ENCODE measurements at places on chromosomes 5 and 9.

DNA sequence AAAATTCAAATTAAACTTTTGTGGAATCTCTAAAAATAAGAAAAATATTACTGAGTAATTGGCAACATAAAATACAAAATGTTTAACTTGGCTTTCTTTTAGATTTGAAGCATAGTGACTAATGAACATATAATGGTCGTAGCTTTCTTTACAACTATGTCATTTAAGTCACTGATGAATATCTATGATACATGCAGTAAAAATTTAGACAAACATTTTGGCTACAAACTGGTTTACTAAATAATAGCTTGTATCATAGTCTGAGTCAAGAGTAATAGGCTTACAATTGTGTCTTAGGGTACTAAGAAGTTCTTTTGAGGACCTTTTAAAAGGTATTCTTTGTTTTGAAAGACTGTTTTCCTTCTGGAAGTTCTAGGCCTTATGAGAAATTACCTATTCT, 2.0 kb upstream of the APC start:
- no peak for DNase-seq

DNA sequence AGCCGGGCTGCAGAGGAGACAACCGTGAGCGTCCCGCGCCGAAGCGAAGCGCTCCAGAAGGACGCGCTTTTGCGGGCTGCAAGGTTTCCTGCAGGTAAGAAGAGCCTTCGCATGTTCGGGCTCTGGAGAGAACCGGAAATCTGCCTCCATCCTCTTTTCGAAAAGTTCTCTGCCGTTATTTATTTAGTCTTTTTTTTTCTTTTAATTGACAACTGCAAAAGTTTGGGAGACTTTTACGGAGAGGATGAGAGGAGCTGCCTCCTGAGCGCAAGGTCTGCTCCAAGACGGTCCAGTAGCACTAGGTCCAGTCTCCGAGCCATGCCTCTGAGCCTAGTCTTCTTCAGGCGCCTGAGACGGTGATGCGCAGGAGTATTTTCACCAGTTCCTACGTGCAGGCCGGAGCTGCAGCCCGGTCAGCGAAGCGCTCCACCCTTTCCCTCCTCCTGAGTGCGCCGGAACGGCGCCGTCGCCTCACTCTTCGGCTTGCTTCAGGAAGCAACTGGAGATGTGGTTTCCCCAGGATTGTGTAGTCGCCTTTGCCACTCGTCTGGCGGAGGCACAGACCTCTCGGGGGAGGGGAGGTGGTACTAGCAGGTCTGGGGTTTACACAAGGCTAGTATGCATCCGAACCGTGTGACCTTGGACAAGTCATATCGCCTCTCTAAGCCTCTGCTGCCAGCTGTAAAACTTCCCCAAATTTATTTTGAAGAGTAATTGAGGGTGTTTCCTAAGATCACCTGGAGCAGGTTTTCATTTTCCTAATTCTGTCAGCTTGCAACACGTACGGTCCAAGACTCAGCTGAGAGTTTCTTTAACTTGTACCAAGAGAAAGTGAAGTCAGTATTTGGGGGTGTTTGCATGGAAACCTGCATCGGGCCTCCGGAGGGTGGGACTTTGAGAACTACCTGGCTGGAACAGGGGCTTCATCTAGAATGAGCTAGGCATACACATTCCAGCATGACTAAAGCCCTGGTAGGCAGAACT, 4.5 kb downstream of the POU4F3 start:
- DNase-seq: no peak

DNA sequence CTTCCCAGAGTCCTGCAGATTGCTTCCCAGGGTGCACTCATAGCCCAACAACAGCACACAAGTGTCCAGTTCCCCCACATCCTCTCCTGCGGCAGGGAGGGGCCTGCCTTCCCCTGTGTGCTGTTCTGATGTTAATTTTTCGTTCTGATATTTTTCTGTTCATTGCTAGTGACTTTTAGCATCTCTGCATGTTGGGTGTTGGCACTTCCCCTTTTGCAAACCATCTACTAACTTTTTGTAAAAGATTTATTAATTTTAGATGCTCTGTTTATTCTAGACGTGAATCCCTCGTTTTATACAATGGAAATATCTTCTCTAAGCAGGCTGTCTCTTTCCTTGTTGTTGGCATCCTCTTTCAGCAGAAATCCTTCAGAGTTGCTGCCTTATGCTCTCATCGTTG, 97.3 kb upstream of the DAP start:
- no peak for DNase-seq

- peak; percentile 77 for DNase-seq
These were observed at the start of gene PCDHGB1 for GRCh38 chr5:141349917-141350619. Gene PCDHGB1, plus strand, starts transcription at chr5:141350099. Its CDS starts 162 bp downstream, at chr5:141350261.

DNA sequence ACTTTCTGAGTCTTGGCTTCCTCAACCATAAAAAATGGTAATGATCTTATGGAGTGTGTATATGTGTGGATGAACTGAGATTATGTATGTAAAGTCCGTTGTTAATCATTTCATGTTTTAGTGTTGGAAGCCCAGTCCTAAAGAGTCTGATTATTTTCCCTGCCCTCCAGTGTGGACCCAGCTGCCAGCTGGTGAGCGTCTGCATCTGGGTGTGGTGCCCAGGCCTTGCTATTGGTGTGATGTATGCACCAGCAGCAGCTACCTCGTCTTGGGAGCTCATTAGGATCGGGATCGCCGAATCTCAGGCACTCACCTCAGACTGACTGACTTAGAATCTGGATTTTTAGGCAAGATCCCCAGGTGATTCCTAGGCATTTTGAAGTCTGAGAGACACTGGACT, 63.8 kb downstream of the LRRC70 start:
- no peak for DNase-seq

- peak; percentile 44 for DNase-seq
These were observed 81.9 kb downstream of the EBF1 start for GRCh38 chr5:159017786-159018185.

GRCh38 chr5:88116396-88116795, 152.2 kb downstream of the TMEM161B start:
- DNase-seq: no peak

DNA sequence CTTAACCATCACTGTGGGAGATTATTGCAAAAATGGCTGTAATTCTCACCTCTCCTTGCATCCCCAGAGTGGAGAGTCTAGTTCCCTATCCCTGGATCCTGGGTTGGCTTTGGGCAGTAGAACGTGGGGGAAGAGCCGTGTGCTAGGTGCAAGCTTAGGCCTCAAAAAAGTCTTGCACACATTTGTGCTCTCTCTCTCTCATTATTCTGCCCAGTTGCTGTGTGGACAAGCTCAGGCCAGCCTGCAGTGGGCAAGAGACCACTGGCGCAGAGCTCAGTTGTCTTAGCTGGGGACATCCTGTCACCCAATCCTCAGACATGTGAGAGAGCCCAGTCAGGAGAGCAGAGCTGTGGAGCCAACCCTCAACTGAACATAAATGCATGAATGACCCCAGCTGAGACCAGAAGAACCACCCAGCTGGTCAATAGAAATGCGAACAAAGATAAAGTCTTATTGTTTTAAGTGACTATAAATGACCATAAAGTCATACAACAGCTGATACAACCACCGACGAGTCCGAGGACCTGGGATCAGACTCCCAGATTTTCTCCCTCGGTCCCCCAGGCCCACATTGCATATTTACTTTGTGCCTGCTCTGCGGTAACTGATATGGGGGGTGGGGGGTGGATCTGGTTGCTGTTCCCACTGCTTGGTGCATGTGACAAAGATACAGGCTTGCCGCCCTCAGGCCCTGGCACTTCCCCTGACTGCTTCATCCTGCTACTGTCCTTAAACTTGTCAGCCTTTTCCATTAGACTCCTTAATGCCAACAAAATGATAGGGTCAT, 166.4 kb upstream of the MVB12B start:
- no peak for DNase-seq

DNA sequence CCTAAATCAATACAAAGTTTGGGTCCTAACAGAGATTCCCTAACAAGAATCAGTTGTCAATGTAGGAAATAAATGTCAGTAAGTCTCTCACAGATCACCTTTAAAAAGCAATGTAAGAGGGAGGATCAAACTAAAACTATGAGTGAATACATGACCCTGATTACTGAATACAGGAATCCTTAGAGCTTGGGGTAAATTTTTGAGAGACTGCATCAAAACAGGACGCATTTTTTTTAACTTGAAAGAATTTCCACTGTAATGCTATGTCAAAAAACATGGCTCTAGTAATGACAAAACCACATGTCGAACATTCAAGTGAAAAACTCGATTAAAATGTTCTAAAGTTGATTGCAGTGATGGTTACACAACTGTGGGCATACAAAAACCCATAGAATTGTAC, 21.9 kb downstream of the ZDHHC21 start:
- no peak for DNase-seq

DNA sequence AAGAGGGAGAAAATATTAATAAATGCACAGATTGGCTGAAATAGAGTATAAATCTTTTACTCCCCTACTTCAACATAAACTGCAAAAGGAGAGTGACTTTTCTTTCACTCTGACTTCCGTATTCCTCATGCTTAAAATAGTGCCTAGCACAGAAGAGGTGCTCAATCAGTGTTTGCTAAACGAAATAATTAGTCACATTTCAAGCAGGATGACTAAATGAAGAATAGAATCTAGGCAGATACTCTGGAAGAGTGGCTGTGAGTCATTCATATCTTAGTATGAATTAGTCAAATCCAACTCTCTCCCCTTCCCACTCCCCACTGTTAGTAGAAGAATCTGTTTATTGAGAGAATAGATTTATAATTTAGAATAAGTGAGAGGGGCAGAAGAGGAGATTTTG, 4.8 kb downstream of the CD274 start:
- DNase-seq: no peak

DNA sequence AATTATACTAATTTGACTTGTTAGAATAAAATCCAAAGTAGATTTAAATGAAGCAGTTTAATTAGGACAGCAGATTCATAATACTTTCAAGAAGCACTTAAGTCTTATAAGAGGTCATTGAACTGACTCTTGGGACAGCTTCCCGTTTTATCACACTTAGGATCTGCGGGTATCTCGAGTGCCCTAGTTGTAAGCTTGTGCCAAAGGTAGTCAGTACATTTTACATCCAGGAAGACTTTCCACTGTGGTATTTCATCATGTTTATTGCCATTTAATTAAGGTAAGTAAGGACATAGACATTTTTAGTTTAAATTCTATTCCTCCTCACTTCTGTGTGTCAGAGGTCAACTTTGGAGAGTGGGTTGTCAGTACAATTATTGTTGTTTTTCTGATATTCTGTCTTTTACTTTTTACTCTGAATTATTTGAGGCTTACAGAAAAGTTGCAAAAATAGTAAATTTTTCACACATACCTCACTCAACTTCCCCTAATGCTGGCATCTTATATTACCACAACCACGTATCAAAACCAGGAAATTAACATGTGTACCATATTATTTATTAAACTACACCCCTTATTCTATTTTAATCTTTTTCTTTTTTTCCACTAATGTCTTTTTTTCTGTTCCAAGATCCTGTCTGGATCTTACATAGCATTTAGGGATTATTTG, 7.5 kb upstream of the ZNF367 start:
- no peak for DNase-seq

- DNase-seq: no peak
These were observed 246.6 kb downstream of the SLCO4C1 start for GRCh38 chr5:102049517-102049916.

- DNase-seq: peak; percentile 77
These were observed 16.6 kb upstream of the HEMGN start for GRCh38 chr9:97954550-97954989.

DNA sequence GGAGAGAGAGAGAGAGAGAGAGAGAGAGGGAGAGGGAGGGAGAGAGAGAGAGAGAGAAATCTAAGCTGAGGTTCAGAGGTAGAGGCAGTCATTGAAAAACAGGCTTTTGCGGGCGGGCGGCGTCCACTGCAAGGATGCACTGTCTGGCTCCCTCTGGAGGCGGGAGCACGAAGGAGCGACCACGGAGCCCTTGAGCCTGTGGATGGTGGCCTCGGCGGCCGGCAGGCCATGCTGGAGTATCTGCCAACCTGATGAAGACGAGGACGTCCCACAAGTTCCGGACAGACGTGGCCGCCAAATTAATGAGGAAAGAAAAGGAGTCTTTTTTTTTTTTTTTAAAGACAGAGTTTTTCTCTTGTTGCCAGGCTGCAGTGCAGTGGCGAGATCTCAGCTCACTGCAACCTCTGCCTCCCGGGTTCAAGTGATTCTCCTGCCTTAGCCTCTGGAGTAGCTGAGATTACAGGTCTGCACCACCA, 2.2 kb upstream of the CCDC125 start:
- peak; percentile 91 for DNase-seq

DNA sequence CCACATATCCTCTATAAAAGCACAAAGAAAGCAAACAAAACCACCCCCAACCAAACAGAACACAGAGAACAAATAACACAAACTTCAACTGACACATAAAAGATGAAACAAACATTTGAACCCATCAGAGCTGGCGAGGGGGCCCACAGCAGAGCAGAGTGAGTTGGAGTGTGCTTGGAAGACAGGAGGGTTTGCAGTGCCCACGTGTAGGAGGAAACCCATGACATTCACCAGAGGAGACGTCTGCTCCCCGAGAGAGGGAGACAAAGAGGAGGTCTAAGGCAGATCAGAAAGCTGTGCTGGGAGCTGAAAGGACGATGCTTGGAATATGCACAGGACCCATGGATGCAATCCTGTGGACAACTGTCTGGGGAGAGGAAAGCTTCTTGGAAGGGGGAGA, 27.0 kb downstream of the MRPL36 start:
- peak; percentile 62 for DNase-seq

DNA sequence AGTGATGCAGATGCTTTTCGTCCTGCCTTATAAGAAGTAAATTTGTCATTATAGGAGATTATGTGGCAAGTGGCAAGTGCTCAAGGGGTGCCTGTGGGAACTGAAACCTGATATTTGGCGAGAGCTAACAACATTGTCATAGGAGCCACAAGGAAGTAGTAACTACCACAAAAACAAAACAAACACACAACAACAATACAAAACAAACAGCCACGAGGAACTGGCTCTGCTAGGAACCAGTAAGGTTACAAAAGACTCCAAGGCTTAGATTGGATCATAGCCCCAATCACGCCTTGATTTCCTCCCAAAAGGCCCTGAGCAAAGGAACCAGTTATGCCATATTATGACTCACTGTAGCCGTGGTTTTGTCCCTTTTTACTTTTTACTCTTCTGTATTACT, 1045.2 kb downstream of the CDH12 start:
- no peak for DNase-seq

- DNase-seq: no peak
These were observed 4.9 kb downstream of the DDX4 start for GRCh38 chr5:55742778-55743177.
